Stimulated activated CD4-positive, alpha-beta T cell treated with anti-CD3 and anti-CD28 coated beads, Interleukin-1b, Interleukin-23, amount 100 ng/mL, for 1 hour (primary cell): ENCODE measurements at places on chromosomes 2 and 18.

DNA sequence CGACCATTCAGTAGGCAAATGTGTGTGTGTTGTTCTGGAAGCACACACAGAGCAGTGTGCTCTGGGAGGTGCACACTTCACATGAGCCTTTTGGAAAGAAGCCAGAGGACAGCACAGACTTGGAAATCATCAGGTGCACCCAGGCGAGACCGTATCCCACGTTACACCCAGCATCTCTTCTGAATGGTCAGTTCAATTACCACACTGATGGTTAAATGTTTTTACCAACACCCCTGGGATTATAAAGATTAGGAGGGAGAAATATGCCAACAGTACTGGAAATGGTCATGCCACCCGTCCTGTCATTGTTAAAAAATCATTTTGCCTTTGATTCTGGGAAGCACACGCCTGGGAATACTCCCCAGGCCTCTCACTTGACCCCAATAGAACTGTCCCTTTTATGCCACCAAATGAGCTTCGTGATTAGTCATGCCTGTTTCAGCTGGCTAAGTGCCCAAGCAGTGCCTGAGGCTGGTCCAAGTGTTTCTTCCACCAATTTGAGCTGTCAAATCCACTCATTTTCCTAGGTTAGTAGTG, 183.7 kb downstream of the NRP2 start:
- no peak for DNase-seq

- DNase-seq, result no peak
Observed at GRCh38 chr2:32901313-32901712, 45.4 kb upstream of the LTBP1 start.

DNA sequence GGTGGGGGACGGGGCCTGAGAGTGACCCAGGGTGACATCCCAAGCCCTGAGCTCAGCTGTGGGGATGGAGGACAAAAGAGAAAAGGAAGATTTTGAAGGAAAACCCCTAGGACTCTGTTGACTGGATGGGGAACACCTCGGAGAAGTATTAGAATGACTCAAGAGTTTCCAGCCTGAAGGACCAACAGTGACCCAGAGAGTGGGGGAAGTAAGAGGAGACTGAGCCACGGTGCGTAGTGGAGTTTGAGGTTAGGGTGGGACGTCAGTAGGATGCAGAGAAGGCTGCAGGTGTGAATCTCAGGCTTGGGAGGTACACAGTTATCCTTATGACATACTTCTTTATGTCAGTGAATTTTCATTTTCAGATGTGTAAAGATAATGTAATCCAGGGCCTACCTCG, 119.5 kb downstream of the NCK2 start:
- no peak for DNase-seq

- DNase-seq, result no peak
Observed at GRCh38 chr18:77107292-77107691, 25.3 kb downstream of the MBP start.

DNA sequence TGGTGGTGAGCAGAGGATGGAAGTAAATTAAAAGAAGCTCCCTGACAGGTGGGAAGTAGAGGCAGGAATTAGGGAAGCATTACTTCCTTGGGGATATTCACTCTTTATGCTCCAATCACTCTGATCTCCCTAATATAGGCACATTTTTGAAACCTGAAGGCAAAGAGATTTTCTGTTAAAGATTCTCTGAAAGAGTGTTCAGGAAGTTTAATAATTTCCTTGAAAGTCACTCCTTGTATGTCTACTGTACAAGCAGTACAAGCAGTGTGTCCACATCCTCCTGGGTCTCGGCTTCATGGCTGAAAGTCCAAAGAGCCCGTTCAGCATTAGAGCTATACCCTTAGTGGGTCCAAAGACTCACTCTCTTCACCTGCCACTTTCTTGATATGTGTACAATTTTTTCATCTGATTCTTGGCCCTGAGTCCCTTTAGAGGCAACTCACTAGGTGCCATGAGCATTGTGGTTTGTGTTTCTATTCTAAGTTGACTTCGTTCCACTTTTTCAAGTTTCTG, 60.2 kb downstream of the AAK1 start:
- no peak for DNase-seq

DNA sequence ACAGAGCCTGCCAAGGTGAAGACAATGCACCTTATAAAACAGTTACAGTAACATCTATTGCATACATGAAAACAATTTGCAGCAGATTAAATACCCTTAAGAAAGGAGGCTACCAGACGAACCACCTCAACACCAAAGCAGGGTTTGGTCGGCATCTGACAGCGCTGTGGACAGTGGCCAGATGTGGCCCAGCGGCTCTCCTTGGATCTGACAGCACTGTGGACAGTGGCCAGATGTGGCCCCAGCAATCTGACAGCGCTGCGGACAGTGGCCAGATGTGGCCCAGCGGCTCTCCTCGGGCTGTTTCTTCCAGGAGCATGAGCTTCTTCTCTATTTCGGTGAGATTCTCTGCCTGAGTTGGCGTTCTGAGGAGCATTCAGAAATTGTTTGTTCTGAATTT, 211.6 kb downstream of the ANKRD30B start:
- DNase-seq, result no peak

DNA sequence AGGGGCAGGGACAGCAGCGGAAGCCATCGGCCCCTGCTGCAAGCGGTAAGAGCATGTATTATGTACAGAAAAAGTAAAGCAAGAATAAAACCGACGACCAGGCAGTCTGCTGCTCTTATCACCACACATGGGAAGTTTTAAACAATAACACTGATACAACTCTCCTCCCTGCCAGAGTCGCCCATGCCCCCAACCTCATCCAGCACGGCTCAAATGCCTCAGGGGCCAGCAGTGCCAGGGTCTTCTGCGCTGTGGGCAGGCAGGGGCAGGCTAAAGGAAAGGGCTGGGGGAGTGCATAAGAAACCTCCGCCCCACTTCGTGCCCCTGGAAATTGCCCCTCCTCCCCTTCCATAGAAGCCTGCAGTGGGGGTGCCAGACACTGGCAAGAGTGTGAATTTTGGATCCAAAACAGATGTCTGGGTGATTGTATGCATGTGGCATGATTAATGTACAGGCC, 10.1 kb downstream of the TEX51 start:
- DNase-seq, result no peak

DNA sequence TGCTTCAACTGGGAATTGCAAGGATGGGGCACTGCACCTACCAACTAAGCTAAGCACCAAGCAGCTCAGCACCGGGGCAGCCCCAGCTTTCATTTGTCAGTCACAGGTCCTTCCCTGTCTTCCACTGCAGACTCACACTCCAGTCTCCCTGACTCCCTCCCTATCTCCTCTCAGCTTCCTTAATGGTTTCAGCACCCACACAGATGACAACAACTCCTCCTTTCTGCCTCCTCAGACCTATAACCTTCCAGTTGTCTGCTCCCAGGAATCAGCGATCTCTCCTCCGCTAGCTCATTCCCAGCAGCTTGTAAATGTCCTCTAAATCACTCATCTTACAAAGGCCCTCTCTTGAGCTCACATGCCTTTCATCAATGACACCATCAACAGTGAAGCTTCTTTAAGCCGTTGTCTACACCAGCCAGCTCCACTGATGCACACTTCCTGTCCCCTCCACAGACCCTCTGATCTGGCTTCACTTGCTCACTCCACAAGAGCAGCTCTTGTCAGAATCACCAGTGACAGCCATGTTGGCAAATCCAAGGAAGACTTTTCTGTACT, 32.1 kb downstream of the CLASP1 start:
- no peak for DNase-seq

GRCh38 chr2:23673830-23674679, 252.9 kb downstream of the ATAD2B start:
- DNase-seq, result no peak

DNA sequence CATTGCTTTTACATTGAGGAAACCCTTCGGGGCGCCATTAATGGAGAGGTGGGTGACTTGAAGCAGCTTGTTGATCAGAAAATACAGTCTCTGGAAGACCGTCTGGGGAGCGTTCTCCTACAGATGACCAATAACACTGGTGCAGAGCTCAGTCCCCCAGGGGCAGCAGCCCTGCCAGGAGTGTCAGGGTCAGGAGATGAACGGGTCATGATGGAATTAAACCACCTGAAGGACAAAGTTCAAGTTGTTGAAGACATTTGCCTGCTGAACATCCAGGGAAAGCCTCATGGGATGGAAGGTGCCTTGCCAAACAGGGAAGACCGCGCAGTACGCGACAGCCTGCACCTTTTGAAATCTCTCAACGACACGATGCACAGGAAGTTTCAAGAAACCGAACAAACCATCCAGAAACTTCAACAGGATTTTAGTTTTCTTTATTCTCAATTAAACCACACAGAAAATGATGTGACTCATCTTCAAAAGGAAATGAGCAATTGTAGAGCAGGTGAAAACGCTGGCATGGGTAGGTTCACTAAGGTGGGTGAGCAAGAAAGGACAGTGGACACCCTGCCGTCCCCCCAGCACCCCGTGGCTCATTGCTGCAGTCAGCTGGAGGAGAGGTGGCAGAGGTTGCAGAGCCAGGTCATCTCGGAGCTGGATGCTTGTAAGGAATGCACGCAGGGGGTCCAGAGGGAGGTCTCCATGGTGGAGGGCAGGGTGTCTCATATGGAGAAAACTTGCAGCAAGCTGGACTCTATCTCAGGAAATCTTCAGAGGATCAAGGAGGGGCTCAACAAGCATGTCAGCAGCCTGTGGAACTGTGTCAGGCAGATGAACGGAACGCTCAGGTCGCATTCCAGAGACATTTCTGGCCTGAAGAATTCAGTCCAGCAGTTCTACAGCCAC, 45.0 kb downstream of the EMILIN2 start:
- DNase-seq, result no peak

DNA sequence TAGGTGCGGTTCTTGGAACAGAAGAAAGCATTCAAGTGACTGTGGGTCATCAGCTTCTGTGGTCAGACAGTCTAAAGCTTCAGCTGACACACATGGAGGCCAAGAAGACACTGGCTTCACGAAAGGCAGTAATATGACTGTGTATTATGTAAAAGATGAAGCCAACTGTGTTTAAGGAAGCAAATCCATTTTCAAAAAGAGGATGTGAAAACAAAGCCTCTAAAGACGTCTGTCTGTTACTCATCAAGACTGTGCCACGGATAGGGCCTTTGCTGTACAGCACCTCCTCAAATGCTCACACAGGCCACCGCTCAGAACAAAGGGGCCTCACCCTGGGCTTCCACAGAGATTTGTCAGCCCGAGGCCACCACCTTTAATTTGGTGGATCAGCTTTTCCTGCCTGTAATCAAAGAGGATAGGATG, 21.1 kb upstream of the TMEM163 start:
- no peak for DNase-seq

DNA sequence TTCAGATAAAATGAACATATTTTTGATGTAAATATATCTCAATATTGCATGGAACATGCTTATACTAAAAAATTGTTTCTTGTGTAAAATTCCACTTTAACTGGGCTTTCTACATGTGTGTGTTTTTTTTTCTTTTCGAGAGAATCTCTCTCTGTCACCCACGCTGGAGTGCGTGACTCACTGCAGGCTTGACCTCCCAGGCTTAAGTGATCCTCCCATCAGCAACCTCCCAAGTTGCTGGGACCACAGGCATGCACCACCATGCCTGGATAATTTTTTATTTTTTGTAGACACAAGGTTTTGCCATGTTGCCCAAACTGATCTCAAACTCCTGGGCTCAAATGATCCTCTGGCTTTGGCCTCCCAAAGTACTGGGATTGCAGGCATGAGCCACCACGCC, 254.6 kb downstream of the LOXHD1 start:
- DNase-seq, result no peak

- DNase-seq, result no peak
Observed at GRCh38 chr2:196260546-196260945, 89.2 kb upstream of the STK17B start.

DNA sequence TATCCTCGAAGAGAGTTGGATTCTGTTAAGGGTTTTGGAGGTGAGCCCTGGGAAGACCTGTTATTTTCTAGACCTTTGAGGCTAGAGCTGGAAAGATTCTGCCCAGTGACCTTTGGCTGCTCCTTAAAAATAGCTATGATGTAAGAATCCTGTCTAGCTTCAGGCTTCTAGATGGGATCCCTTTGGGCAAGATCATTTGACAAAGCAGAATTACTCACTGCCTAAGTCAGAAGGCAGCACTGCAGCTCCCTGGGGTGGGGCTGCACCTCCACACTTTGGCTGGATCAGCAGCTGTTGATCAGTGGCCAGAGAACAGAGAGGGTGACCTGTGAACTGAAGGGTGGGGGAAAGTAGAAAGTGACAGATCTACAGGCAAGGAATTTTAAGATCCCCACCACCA, 103.8 kb downstream of the ASAP2 start:
- DNase-seq, result no peak

GRCh38 chr18:51054764-51055163, 24.8 kb downstream of the SMAD4 start:
- no peak for DNase-seq

DNA sequence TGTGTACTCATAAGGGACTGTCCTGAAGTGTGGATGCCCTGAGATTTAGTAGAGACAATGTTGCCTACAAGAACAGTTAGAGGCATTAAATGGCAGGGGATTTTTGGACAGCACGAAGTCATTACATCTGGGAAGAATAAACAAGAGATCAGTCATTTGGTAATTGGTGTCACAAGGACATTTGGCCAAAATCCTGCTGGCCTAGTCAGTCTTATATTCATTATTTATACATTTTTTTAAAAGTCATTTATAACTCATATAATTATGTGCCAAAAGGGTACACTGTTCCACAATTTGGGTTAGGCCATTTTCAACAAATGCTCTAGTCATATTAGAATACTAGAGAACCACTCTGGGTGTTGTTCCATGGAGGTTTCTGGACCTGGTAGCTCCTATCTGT, 104.7 kb downstream of the LRATD1 start:
- DNase-seq, result no peak

- no peak for DNase-seq
Observed at GRCh38 chr18:61699397-61700110, 193.3 kb downstream of the RNF152 start.

- DNase-seq, result no peak
Observed at GRCh38 chr18:79479761-79480161, 84.0 kb downstream of the NFATC1 start.

GRCh38 chr2:184297085-184297484, 301.2 kb upstream of the ZNF804A start:
- DNase-seq, result no peak

GRCh38 chr2:112712465-112712864, 8.4 kb upstream of the NT5DC4 start:
- DNase-seq, result no peak

DNA sequence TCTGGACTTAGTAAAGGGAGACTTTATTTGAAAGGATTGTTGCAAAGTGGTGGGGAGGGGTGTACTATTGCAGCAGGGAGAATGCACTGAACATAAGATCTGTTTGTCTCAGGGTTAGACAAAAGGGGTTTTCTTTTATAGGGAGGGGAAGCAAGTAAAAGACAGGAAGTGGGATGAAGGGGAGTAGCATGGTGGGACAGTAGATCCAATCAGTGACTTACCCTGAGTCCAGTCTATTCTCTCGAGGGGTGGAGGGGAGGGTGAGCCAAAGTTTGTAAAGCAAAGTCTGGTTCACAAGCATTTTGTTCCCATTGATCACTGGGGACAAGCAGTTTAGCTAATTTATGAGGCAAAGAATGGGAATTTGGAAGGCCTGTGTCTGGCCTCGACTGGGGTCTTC, 35.0 kb upstream of the CYP27C1 start:
- DNase-seq, result no peak

DNA sequence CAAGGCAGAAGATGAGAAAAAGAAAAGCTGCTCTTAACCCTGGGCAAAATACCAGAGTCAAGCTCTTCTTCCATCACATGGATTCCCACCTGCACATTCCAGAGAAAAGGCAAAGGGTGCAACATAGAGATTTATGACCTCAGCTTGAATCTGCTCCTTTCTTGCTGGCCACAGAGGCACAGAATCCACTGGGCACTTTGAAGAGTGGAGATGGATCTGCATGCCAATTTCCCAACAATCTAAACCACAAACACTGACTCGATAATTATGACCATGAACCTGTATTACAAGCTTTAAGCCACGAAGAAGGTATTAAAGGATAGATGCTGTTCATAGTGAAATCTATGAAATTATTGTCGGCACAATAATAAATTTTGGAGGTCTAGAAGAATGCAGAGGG, 237.3 kb downstream of the PID1 start:
- no peak for DNase-seq
